CD8-positive, alpha-beta memory T cell (primary cell): ENCODE measurements at places on chromosomes 5 and 9.

GRCh38 chr9:81499021-81499454 is 190.3 kb downstream of the TLE1 start:
- no peak for DNase-seq

DNA sequence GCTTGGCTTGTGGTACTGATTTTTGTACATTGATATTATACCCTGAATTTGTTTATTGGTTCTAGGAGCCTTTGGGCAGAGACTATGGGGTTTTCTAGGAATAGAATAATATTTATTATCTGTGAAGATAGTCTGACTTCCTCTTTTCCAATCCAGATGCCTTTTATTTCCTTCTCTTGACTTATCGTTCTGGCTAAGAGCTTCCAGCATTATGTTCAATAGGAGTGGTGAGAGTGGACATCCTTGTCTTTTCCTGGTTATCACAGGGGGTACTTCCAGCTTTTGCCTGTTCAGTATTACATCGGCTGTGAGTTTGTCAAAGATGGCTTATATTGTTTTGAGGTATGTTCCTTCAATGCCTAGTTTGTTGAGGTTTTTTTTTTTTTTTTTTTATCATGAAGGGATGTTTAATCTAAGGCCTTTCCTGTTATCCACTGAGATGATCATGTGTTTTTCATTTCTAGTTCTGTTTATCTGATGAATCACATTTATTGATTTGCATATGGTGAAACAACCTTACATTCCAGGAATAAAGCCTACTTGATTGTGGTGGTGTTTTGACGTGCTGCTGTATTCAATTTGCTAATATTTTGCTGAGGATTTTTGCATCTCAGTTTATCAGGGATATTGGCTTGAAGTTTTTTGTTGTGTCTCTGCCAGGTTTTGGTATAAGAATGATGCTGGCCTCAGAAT is 77.5 kb downstream of the CERT1 start:
- no peak for DNase-seq

GRCh38 chr9:3963643-3964369 is 336.1 kb downstream of the GLIS3 start:
- DNase-seq: no peak

GRCh38 chr9:37466037-37466709 is 923 bp upstream of the ZBTB5 start:
- DNase-seq: no peak

- DNase-seq: no peak
These were observed 8.8 kb upstream of the SLC6A7 start for GRCh38 chr5:150181027-150181426.
